ENCODE measurements at places on chromosomes 3 and 15.

GRCh38 chr15:70158309-70159000, 60.7 kb upstream of the TLE3 start:
- no peak for DNase-seq

- DNase-seq = no peak
Measured at GRCh38 chr3:140761076-140761639, 83.3 kb downstream of the TRIM42 start.

DNA sequence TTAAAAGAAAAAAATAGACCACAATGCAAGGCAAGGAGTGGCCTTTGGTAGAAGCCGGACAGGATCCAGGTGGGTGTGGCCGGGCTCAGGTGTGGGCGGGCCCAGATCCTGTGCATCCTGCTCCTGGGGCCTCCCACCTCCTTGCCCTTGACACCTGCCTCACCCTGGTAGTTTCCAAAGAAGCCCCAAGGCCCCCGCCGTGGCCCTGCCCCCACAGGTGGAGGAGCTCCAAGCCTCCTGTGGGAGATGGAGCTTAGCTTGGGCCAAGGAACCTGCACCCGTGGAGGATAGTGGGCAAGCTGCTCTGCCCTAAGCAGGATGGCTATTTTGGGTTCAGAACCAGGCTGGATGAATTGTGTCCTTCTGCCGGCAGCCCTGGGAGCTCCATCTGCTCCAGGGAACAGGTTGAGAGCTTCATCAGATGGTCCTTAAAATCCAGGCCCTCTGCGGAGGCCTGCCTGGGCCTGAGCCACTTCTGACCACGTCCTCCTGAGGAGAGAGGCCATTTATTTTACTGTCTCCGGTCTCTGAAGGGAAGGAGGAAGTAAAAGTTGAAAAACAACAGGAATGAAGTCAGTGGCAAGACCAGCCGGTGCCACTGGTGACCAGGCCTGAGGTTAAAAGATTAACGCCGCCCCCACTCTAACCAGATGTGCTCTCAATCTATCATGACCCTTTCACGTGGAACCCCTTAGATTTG, 53.9 kb upstream of the KLF13 start:
- DNase-seq = peak; percentile 47

DNA sequence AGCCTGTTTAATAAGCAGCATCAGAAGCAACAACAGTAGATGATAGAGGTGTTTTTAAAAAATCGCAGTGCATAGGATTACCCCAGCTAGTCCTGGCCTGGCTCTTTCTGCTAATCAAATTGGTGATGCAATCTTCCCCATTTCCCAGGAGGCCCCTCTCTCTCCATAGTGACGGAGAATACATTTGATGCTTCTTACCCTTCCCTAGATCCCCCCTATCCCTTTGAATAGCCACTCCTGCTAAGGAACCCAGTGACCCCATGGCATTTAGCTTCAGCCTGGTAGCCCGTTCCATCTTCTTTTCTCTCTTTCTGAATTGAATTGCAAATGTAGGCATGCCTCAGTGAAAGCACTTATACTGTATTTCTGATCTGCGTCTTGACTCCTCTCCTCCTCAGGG, 223.6 kb upstream of the GAP43 start:
- no peak for DNase-seq

GRCh38 chr3:150265305-150265704, 142.8 kb upstream of the TSC22D2 start:
- no peak for DNase-seq

DNA sequence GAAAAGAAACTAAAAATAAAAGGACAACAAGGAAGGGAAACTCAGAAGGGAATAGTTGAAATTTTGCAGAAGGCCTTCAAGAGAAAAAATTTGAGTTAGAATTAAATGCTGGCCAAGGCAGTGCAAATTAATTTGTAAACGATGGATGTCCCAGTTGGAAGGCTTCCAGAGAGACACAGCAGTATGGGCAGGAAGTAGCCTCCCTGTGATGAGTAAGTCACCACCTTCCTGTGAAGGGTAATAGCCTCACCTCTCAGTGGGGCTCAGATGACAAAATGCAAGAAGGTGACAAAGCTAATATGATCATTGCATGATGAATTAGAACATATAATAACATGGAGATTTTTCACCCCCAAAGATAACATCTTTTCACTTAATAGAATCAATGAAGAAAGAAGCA, 27.3 kb upstream of the TMCO5A start:
- no peak for DNase-seq

DNA sequence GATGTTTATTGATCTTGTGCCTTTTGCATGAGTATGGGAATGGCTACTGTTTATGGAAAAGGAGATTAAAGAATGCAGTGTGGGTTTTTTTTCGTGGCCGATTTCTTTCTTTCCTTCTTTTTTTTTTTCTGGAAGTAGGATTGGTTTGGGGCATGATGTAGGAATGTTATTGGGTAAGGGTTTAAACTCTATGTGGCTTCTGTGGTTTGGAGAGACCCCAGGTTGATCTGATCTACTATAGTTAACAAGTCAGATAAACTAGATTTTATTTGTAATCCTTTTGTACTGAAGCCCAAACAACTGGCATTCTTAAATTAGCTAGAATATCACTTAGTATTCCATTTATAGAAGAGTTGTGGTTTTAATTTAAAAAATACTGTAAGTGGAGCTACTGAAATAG, 304.8 kb downstream of the LPP start:
- no peak for DNase-seq

GRCh38 chr3:43768381-43768973, 77.7 kb downstream of the ABHD5 start:
- DNase-seq = no peak

DNA sequence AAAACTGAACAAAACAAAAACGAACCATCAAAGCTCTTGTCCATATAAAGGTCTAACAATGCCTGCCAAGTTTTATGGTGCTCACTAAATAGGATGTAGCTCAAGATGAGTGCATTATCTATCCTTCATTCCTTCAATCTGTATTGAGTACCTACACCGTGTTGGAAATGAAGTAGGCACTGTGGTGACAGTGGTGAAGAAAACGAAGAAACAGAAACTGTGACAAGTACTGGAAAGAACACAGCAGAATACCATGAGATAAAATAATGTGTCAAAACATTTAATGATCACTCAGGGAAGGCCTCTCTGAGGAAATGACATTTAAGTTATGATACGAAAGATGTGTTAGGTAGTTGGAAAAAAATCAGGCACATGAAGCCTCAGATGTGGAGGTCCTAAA, 36.2 kb downstream of the CBLB start:
- DNase-seq = no peak

- no peak for DNase-seq
Measured at GRCh38 chr3:76367281-76367680, 581.9 kb upstream of the ZNF717 start.

GRCh38 chr3:138097192-138098172, 17.9 kb downstream of the DZIP1L start:
- no peak for DNase-seq

GRCh38 chr15:84721371-84721770, 5.4 kb upstream of the SEC11A start:
- DNase-seq = no peak

DNA sequence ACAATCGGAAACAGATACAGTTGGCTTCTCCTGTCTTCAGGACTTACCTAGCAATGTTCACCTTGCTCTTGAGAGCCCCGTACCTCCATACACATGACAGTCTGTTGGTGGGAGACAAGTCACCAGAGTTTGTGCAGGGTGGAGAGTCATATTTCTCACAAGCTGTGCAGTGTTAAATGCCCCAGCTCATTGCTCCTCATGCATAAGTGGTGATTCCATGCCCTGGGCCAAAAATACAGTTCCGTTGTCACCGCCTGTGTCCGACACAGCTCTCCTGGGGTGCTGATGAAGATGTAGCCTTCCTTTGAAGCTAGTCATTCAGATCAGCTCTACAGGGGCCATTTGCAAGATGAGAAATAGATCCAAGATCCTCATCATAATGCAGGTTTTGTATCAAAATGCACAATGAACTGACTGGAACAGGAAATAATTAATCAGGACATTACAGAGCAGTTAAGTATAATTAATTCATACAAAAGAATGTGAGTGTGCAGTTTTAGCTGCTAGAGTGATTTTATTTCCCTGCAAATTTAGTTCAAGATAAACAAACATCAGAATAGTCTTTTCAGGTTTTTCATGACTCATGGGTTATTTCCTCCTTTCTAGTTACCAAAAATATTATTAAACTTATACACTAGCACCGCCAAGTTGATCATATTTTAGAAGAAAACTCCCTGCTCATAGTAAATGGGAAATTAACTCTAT, 66.5 kb downstream of the CD47 start:
- DNase-seq = no peak

- no peak for DNase-seq
Measured at GRCh38 chr3:55286693-55287092, 200.4 kb downstream of the WNT5A start.

- no peak for DNase-seq
Measured at GRCh38 chr3:188792793-188793192, 379.0 kb upstream of the TPRG1 start.

GRCh38 chr15:27449941-27450340, 479.0 kb downstream of the GABRG3 start:
- no peak for DNase-seq

DNA sequence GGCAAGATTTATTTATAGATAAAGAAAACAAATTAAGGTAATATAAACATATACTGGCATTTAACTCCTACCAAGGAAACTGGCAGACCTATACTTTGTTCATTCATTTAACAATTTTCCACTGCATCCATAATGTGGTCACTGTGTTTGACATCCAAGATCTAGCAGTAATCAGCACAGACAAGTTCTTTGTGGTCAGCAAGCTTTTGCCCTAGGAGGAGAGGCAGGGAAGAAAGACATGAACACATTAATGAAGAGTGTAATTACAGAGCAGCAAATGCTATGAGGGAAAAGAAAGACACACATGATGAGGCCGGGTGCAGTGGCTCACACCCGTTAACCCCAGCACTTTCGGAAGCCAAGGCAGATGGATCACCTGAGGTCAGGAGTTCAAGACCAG, 34.4 kb downstream of the SUCLG2 start:
- no peak for DNase-seq

DNA sequence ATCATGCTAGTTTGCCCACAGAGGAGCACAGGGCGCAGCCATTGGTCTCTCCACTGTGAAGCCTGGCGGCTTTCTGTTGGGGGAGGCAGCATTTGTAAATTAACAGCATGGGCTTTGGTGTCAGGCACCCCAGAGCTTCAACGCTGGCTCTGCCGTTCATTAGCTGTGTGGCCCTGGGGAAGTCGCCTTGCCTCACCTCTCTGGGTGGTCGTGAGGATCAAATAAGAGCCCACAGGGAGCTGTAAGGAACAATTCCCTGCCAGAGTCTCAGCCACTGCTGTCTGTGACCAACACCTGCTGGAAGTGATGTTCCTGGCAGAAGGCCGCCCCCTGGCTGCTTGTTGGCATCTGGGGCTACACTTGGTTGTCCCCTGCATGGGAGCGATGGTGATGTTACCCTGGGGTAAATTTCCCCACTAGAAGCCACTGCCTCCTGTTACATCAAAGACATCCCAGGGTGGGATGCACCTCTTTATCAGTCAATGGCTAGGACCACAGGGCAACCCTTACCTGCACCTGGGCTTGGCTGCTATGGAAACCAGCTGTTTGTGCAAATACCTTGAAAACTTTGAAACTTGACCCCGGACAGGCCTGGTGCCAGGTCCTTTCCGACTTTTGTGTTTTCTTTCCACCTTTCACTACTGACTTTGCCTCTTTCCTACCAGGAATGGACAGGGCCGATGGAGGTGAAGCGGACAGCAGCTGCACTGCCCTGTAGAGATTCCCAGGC, 36.9 kb downstream of the DNASE1L3 start:
- peak; percentile 89 for DNase-seq

GRCh38 chr3:62032738-62033137, 340.6 kb downstream of the FEZF2 start:
- no peak for DNase-seq

DNA sequence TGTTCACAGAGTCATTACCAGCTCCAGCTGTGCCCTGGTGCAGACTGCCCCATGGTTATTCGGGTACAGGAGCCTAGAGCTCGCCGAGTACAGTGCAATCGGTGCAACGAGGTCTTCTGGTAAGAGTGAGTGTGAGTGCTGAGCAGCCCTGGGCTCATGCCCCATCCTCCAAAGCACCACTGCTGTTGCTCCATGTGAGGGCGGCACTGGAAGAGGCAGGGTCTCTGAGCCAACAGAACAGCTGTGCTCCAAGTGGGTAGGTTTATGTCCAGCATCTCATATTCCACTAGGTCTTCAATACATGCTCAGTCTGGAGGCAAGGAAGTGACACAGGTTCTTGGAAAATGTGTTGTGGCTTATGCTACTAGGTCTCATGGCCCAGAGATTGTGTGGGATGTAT, 19.5 kb upstream of the P4HTM start:
- DNase-seq = no peak

DNA sequence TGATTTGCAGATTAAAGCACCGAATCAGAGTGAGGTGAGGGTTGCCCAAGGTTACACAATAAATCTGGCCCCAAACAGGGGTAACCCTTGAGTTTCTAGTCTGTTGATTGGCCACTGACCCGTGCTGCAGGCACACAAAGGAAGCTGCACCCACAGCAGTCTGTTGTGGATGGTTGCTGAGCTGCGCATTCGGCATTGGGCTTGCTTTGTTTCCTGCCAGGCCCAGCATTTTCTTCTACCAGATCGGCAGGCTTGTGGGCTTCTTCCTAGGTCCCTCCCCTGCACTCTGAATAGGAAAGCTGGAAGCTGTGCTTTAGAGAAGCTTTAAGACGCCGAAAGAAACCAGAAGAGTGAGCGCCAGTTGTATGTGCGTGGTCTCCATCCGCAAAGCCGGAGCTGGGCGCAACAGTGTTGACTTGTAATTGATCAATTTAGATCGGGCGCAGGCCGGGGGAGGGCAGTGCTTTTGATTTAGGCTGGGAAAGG, 12.1 kb downstream of the B3GNT5 start:
- DNase-seq = no peak

- no peak for DNase-seq
Measured at GRCh38 chr3:61631108-61631769, 69.9 kb downstream of the PTPRG start.

- DNase-seq = no peak
Measured at GRCh38 chr3:152256851-152257562, 11.7 kb upstream of the MBNL1 start.

DNA sequence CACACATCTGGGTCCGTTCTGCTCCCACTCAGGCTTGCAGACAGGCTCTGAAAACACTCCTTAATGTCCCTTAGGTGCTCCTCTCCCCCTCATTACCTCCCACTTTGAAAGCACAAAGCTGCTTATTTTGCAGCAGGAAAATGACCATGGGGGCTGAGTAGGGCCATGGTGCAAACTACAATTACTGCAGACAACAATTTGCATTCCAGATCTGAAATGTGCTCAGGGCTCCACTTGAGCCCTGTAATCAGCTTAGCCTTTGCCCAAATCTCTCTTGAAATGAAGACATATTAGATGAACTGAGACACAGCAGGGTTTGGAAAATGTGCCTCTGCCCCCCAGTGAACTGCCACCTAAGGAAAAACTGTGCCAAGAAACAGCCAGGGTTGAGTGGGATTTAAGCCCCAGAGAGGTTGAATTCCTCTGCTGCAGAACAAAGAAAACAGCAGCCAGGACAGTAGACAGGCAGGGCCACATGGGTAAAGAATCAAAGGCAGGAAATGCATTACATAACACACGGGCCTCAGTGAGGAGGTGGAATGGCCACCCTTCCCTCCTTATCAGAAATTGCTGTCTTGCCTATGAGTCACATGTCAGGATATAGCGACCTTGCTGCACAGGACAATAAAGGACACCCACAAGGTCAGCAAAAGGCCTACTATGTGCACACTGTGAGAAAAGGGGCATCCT, 126.8 kb upstream of the ARHGEF3 start:
- no peak for DNase-seq

GRCh38 chr3:52681596-52681995, 4.1 kb downstream of the PBRM1 start:
- DNase-seq = no peak

GRCh38 chr3:149507491-149508324, 33.2 kb downstream of the TM4SF4 start:
- no peak for DNase-seq

GRCh38 chr3:162117961-162118360, 621.4 kb downstream of the OTOL1 start:
- DNase-seq = no peak
